Bronchial epithelial cell (primary cell): ENCODE measurements at places on chromosomes 12 and 14. TPM values are rescaled to one million over a fixed set of nuclear protein-coding genes. Genes with fewer than 3 reads are reported as not detected.

PDE3A gene
- total RNA-seq = under 0.01 TPM in 1 of 2 replicates, not detected in the other

DNA sequence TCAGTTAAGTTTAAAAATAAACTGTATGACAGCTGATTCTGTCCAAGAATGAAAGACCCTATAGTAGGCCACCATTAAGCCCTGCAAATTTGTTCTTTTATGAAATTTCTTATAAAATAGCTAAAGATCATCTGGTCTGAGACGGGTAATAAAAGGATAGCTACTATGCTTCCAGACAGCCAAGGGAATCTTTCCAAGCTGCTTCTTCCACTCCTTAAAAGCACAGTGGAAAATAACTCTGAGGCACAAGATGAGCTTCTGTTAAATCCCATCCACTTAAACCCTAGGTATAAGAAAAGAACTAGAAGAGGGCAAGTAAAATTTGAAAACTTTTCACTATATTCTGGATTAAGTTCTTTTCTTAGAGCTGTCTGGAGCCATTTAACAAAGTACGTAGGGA is 194.3 kb downstream of the CAPZA3 start:
- no peak for DNase-seq

DNA sequence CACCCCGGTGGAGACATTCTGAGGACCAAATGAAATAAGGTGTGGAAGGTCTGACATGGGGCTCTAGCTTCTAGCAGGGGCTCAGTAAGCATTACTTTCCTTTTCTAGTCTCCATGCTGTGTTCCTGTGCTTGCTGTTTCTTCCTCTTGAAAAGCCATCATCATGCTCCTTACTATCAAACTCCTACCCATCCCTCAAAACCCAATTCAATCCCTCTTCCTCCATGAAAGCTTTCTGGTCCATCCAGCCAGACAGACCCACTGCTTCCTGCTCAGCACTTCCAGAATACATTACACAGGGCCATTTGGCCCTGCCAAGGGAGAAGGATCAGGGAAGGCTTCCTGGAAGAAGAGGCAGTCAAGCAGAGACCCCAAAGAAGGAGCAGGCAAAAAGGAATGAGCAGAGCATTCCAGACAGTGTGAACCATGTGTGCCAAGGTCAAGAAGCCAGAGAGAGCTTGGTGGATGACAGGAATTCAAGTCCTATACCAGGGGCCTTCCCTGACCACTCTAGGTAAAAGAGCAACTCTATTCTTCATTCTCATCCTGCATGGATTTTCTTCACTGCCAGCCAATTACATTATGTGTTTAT is 59.5 kb downstream of the NUAK1 start:
- DNase-seq = no peak

DNA sequence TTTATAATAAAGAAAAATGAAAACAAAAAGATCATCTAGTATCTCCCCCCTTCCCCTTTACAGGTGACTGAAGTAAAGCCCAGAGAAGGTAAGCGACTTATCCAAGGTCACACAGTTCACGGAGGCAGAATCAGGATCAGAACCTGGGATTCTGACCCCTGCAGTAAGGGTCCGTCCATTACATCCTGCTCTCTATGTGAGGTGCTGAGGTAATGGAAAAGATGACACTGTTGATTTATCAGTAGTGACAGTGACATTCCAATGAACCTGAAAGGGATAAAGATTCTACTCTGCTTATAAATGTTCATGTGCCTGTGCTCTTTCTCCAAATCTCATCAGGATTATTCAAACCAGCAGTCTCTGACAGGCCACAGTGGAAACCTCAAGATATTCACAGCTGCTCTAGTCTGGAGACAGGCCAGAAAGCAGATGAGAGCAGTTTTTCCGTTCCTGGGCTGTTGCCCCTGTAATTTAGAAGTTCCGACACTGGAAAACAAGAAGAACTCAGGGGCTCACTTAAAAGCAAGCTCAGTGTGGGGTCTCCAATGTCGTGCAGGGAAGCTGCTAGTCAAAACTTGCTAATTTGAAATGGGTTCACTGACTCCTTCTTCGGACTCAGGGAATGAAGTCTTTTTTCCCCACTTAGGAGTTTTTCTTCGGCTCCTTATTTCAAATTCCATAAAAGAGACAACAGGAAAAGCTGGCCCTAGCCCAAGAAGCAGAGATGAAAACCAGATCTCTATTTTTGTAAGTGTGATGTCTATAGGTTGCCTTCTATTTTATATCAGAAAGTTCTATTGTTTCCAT is 131.8 kb upstream of the EEA1 start:
- no peak for DNase-seq
